ENCODE measurements at places on chromosomes 3 and 15.

- no peak for DNase-seq
These were observed 66.9 kb downstream of the TLE3 start for GRCh38 chr15:70030851-70031250.

DNA sequence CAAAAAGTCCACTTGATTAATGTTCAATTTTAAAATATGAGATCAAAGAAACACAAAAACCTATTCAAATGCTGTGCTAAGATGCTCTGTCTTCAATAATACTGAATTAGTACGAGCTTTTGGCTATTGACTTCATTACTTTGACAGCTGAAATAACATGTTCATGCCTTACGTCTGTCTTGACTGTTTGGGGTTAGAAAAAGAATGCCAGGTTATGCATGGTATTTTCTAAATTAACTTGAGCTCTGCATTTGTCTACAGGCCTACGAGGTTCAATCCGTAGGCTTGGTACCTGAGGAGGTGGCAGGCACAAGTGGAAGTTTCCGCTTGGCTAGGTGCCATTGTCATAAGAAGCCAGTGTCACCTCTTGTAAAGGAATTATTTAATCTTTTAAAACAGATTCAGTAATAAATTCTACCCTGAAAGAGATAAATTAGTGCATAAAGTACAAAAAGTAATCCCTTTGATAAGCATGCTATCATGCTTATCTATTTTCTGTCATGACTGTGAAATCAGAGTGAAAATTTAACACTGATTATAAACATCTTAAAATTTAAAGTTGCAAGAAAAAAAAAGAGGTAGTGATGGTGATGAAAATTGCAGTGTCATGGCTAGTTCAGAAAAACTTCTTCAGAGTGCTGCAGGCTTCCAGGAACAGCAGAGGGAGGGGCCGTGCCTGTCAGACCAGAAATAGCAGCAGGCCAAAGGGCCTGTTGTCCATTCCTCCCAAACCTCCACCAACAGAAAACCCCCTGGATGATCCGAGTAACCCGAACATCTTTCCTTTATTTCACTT lies 115.7 kb downstream of the ARRDC4 start:
- DNase-seq = no peak

DNA sequence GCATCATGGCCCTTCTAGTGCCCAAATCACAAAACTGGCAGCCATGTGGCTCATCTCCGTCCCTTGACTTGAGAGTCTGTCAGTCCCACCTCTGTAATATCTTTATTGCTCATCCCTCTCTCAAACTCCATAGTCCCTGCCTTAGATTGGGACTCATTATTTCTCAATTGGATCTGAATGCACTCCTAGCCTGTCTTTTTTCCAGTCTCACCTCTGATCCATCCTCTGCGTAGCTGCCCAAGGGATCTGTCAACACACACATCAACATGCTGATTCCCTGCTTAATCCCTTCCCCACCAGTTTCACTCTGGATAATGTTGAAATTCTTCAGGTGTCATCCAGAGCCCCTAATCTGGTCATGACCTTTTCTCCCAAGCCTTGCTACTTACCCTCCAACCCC lies 39.3 kb downstream of the NMNAT3 start:
- DNase-seq = no peak

DNA sequence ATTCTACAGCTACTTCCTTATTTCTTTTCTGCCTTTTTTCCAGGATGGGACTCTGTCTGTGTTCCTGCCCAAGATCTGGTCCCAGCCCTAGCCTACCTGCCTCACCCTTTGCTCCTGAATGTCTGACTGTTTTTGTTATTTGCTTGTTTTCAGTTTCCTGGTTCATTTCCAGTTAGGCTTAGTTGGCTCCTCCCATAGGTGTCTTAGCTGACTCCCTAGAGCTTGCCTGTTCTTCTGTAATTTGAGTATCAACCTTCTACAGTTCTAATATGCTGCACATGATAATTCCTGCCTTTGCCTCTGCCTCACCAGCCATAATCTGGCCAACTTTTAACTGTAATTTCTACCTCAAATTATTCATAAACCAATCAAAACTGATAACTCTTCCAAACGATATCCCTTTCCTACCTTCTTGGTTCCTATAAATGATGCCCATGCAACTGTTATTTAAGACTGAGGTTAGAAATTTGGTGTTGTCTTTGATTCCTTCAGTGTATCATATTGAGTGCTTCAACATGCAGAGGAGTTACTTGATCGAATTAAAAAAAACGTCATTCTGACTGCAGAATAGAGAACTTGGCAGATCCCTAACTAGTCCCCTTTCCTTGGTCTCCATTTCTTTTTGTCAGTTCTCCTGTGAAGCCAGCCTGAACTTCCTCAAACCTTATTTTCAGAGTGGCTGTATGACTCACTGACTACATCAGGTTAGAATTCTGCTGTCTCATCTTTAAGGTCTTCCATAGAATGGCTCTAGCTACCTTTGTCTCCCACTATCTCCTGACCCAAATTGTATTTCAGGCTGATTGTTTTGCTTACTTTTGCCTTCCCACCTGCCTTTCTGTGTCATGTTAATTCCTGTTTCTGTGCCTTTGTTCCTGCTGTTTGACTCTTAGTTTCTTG lies 8.4 kb downstream of the GOLM2 start:
- no peak for DNase-seq

- DNase-seq = no peak
These were observed 5.0 kb upstream of the RPP25 start for GRCh38 chr15:74961616-74962015.

GRCh38 chr3:197736010-197736490 lies 654 bp downstream of the RUBCN start:
- no peak for DNase-seq

GRCh38 chr3:42892169-42892568 lies 13.8 kb upstream of the ZNF662 start:
- DNase-seq = no peak

DNA sequence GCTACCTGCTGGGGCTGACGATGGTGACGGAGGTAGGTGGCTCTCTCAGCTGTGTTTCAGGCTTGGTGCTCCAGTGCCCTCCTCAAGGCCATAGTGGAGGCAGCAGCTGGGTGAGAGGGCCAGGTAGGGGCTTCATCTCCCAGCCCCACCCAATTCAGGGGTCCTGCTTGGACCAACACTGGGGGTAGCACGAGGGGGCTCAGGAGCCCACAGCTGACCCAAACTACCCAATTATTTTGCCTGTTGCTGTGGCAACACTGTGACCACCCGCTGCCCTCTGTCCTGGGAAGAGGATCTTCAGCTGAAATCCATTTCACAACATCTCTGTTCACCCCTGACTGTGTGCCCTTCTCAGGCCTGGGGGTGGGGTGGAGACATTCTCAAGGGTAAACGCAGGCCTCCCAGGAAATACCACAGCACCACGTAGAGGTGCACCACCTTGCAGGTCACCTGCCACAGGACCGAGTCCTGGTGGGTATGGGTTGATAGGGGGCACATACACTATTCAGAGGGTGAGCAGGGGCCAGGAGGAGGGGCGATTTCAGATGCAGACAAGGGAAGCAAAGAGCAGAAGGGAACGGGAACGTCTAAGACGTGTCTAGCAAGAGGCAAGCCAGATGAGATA lies 62.7 kb downstream of the GRIP2 start:
- no peak for DNase-seq

- DNase-seq = no peak
These were observed 55.8 kb upstream of the NR2F2 start for GRCh38 chr15:96274698-96275097.

Measured in stimulated activated CD8-positive, alpha-beta memory T cell treated with anti-CD3 and anti-CD28 coated beads, Interleukin-4, amount 100 ng/mL, for 1 hour (primary cell).